Mucosa of gallbladder (tissue), 1 donor: ENCODE measurements at places on chromosomes 3 and 15.

GRCh38 chr3:156145866-156146265 is 25.5 kb downstream of the KCNAB1 start:
- DNase-seq = no peak

DNA sequence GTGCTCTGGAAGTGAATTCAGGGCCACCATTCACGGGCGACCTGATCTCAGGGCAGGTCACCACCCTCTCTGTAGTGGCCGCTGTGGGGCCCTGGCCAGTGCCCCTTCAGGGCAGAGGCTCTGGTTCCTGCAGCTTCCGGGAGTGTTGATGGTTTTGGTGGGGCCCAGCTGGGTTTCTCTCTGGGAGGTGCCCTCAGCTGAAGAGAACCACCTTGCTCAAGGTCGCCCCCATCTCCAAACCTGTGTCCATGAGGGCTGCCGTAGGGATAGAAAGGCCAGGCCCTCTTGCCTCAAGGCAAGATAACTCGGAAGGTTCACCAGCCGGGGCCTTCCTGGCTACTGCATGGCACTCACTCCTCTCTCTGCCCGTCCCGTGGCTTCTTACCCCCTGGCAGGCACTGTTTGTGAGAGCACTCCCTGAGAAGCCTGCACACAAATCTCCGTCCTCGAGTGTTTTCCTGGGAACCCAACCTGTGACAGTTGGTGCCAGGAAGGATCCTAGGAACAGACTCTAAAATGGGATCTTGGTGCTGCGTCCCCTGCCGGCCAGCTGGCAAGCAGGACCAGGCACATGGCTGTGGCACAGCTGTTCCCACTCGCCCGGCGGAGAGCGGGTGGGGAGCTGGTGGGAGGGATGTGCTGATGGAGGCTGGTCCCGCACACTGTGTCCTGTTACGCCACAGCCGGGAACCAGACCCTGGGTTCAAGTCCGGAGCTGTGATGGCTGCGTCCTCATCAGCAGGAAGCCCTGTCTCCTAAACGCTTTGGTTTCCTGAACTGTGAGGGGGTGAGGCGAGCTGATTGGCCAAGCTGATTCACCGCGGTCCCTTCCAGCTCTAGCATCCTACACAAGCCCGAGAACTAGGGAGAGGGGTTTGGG is 23.2 kb upstream of the PIGZ start:
- DNase-seq = no peak

DNA sequence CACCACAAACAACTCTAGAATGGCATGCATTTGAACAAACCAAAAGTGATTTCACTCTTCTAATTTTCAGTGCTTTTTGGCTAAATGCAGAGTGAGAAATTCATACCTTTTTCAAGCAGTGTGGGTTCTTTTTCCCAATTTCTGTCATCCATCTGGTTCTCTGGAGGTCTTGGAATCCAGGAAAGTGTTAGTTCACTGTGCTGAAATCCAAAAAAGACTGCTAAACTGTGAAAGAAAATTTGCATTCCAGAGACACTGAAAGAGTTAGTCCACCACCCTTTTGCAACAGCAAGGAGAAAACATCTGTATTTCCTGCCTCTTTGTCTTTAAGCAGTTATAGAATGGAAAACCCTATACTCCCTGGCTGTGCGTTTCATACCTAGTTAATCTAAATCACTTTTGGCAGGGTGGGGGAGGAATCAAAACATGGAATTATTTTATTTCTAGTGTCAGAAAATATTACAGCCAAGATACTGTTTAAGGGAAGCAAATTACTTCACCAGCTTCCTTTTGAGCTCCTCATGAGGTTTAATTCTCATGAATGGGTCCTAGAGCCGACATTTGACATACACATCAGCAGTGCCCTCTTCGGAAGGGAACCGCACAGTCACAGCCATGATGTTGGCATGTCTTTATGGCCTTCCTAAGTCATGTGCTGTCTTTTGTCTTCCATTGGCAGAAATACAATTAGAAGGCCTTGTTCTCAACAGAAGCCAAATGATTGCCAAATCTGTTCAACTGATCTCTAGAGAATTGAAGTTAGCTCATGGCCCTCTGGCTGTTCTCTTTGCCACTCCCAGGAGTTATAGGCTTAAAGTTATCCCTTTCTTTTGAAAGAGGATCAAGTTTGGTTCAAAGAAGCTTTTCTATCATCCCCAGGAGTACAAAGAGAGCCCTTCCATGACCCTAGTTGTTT is 317.7 kb upstream of the TPRG1 start:
- no peak for DNase-seq

- no peak for DNase-seq
These were observed 32.2 kb upstream of the TM2D3 start for GRCh38 chr15:101684384-101684783.

DNA sequence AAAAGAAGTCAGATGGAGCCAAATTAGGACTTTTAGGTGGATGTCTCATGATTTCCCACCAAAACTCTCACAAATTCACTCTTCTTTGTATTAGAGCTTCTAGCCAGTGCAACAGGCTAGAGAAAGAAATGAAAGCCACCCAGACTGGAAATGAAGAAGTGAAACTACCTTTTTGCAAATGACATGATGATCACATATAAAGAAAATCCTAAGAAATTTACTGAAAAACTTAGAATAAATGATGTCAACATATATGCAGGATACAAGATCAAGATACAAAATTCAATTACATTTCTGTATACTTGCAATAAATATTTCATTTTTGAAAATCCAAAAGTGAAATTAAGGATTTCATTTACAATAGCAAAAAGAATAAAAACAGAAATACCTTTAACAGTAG is 110.8 kb downstream of the LRIG1 start:
- DNase-seq = no peak

GRCh38 chr15:71312731-71313460 is 197.6 kb downstream of the THSD4 start:
- DNase-seq = no peak

- DNase-seq = no peak
These were observed 271.5 kb upstream of the COL8A1 start for GRCh38 chr3:99366663-99367429.

- DNase-seq = no peak
These were observed 144.2 kb downstream of the GHSR start for GRCh38 chr3:172303941-172304558.

GRCh38 chr15:89623165-89623564 is 32.1 kb downstream of the KIF7 start:
- no peak for DNase-seq

GRCh38 chr3:109224333-109224732 is 87.8 kb downstream of the C3orf85 start:
- no peak for DNase-seq

DNA sequence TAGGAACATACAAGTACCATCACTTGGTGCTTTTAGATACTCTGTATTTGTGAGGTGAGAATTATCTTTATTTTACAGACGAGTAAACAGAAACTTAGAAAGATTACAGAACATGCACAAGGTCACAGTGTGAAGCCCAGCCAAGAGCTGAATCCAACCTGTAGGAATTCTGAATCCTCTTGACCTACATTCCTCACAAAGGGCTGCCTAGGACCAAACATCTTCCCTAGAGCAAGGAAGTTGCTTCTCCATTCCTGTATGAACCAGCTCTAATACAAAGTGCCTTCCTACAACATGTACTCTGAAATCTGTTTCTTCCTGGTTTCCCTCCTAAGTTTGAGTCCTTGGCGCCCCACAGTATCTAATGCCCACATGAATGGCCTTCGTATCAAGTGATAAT is 2.9 kb downstream of the HDGFL3 start:
- DNase-seq = no peak

DNA sequence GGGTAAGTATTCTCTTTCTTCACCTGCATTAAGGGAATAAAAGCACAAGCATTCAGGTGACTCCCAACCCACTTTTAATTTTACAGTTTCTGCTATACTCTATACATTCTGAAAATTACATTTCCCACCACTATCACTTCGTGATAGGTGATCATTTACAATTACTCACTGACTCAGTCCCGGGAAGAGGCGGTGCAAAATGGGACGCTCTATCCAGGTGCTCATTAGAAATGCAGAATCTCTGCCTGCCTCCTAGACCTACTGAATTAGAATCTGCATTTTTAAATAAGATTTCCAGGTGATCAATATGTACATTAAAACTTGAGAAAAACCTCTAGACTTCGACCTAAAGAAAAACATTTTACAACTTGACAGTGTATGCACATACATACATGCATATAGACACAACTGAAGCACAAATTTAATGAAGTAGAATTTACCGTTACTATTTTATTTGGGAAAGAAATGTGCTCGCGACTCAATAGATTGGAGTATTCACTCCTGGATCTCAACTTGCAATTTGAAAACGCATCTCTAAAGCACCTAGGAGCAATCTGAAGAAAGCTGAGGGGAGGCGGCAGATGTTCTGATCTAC is 598 bp upstream of the TGFBR2 start:
- no peak for DNase-seq

DNA sequence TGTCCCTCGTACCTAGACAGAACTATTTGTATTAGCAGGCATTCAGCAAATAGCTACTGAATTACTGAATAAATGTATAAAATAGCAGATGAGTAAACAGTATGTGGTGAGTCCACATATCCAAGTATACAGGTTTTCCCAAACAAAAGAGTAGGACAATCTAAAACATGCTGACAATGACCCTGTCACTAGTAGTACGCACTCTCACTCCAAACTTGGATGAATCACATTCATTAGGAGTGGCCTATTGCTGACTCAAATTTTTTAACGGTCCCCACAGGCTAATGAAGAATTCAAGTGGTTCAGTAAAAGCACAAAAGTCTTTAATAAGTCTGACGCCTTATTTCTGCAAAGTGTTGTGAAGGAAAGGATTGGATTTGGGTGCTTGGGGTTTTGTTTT is 449.3 kb upstream of the THBS1 start:
- no peak for DNase-seq

DNA sequence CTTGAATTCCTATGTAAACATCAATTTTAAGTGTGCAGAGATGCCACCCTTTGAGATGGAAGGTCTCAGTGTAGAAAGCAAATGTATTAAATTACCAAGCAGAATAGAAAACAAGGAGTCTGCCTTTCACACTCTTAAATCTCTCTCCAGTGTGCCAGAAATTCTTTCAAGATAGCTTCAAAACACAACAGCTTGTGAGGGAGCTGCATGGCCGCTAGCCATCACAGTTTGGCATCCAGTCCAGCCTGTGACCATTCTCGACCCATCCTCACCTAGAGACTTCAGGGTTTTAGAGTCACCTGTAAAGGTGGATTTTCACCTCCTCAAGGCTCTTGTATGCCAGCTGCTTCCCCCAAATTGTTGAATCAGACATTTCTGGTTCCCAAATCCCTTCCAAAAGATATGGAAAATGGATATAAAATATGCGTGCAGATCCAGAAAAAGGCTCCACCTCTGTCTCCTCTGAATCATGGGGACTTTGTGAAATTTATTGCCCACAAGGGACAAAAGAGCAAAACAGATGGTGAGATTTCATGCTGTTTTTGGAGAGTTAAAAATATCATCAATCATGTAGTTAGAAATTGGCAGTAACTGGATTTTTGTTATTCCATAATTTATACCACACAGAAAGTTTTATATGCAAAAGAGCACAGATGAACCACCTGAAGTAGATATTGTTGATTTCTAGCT is 114.2 kb upstream of the THRB start:
- DNase-seq = no peak

DNA sequence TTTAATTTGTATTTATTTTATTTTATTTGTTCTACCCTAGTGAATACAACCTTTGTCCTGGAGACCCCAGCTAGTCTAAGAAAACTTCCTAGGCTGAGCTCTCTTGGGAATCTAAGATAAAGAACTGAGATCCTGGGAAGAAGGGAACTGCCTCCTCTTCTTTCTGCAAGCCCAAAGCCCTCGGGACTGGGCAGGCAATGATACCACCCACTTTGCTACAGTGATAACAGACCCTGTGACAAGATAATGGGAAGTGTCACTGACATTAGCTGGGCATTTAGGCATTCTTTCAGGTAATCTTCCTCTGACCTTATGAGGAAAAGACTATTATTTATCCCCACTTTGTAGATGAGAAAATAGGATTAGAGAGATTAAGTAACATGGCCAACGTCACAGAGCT is 15.1 kb downstream of the TYRO3 start:
- no peak for DNase-seq

GRCh38 chr3:39125841-39126500 is 18.5 kb downstream of the TTC21A start:
- DNase-seq = peak; percentile 51

DNA sequence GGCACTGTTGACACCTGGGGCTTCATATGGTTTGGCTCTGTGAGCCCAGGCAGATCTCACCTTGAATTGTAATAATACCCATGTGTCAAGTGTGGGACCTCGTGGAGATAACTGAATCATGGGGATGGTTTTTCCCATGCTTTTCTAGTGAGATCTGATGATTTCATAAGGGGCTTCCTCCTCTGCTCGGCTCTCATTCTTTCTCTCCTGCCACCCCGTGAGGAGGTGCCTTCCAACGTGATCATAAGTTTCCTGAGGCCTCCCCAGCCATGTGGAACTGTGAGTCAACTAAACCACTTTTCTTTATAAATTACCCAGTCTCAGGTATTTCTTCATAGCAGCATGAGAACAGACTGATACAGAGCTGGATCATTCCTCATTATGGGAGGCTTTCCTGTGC is 655.9 kb upstream of the ADAMTS9 start:
- DNase-seq = no peak

- no peak for DNase-seq
These were observed 671.5 kb downstream of the FHIT start for GRCh38 chr3:60579734-60580133.

- DNase-seq = no peak
These were observed 29.9 kb upstream of the GNB5 start for GRCh38 chr15:52220937-52221660.

DNA sequence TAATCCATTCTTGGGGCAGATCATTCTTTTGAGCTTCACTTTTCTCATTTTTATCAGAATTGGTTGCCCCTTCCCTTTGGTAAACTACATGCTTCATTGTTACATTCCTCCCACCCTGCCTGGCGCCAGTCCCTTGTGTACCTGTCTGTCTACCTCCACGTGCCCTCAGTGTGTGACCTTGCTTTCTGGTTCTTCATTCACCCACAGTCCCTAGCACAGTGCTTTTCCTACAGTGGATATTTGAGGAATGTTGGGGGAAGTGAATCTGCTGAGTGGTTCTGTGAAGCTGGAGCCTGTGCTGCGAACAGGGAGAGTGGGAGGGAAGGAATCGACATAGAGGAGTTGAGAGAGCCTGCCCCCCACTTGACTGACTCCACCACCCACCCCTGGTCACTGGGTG is 23.4 kb downstream of the GPD1L start:
- no peak for DNase-seq

- no peak for DNase-seq
These were observed 76.8 kb upstream of the CHRNA7 start for GRCh38 chr15:31953478-31953877.
